Upper lobe of left lung (tissue), 6 donors: ENCODE measurements at places on chromosomes 1 and 21. TPM values are rescaled to one million over a fixed set of nuclear protein-coding genes. Genes with fewer than 3 reads are reported as not detected.

APOBEC4 gene
- 2.9 TPM for total RNA-seq

TTLL10 gene
- 10.5 TPM for total RNA-seq

SERTAD4 gene
- total RNA-seq, result 9.4 TPM

KDF1 gene
- total RNA-seq, result 12.6 TPM

TMEM35B gene
- total RNA-seq, result 40.4 TPM

GIPC2 gene
- total RNA-seq, result 2.1 TPM

OR2L5 gene
- total RNA-seq, result not detected

COX20 gene
- 16.8 TPM for total RNA-seq

FLAD1 gene
- 28.1 TPM for total RNA-seq

NPPA gene
- total RNA-seq, result not detected

TCHH gene
- not detected for total RNA-seq

DLGAP3 gene
- total RNA-seq, result not detected

TOMM40L gene
- total RNA-seq, result 9.6 TPM

FCN3 gene
- 950 TPM for total RNA-seq

MROH9 gene
- 2.1 TPM for total RNA-seq

GPR25 gene
- total RNA-seq, result 0.49 TPM

TEDDM1 gene
- not detected for total RNA-seq

LIN9 gene
- 4.6 TPM for total RNA-seq

LCE1A gene
- not detected for total RNA-seq

TEX38 gene
- not detected for total RNA-seq

CASQ1 gene
- not detected for total RNA-seq

WNT4 gene
- total RNA-seq, result 3.2 TPM

AUNIP gene
- total RNA-seq, result not detected

OVAAL gene
- total RNA-seq, result not detected

NGF gene
- total RNA-seq, result 0.46 TPM

RIMKLA gene
- total RNA-seq, result 10.4 TPM

DNAJC6 gene
- 5.9 TPM for total RNA-seq

RGSL1 gene
- total RNA-seq, result not detected

NUP210L gene
- not detected for total RNA-seq

CD53 gene
- 95.8 TPM for total RNA-seq
